ENCODE measurements at places on chromosomes 5 and 9.

DNA sequence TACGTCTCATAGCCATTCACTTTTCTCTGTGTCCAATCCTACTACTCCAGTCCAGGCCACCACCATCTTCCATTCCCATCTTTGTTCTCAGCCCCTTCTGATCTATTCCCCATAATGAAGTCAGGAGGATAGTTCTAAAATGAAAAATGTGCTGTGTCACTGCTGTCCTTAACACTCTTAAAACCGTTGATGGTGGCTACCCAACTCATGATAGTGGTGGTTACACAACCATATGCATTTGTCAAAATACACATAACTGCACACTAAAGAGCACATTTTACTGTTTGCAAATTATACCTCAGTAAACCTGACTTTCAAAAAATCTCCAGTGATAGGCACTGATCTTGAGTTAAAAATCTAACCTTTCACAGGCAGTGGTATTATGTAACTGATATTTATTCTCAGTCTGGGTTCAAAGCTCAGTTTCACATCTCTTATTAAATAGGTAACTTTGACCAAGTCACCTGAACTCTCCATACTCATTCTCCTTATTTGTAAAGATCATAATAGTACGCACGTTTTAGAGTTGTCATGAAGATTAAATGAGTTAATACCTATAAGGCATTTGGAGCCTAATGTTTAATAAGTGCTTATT is 24.6 kb upstream of the ADRB2 start:
- DNase-seq: no peak

GRCh38 chr5:96785326-96786109 is 22.2 kb downstream of the ERAP1 start:
- DNase-seq: no peak

GRCh38 chr9:91089405-91090129 is 272.2 kb downstream of the AUH start:
- DNase-seq: no peak

DNA sequence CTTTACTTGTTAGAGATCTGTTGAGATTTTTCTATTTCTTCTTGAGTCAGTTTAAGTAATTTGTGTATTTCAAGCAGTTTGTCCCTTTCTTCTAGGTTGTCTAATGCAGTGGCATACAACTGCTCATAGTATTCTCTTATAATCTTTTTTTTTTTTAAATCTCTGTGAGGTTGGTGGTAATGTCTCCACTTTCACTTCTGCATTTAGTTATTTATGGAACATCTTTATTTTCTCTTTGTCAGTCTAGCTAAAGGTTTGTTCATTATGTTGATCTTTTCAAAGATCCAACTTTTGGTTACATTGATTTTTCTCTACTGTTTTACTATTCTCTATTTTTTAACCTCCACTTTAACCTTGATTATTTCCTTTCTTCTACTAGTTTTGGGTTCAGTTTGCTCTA is 13.8 kb downstream of the FOXE1 start:
- no peak for DNase-seq

DNA sequence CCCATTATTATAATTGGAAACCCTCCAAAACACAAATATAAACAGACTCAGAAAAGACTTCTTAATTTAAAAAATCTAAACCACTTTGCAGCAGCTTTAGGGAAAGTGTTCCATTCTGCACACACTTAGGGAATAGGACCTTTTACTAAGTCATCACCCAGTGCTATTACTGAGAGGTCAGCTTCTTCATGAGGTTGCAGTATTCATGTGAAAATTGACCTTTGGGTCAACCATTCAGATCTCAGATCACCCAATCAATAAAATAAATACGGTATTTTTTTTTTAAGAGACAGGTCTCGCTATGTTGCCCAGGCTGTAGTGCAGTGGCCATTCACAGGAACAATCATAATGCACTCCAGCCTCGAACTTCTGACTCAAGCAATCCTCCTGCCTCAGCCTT is 21.8 kb downstream of the NR6A1 start:
- no peak for DNase-seq

GRCh38 chr5:141608557-141608956 is 10.2 kb downstream of the DIAPH1 start:
- DNase-seq: no peak

GRCh38 chr5:179765400-179765799 is 28.4 kb upstream of the LTC4S start:
- DNase-seq: no peak

DNA sequence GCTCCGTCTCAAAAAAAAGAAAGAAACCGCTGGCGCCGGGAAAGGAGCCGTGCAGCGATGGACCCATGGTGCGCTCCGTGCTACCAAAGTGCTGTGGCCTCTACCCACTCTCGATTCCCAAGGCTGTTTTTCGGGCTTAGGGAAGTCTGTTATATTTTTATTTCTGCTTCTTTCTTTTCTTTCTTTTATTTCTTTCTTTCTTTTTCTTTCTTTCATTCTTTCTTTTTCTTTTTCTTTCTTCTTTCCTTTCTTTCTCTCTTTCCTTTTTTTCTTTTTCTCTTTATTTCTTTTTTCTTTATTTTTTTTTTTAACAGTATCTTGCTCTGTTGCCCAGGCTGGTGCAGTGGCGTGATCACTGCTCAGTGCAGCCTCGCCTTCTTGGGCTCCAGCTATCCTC is 87.5 kb downstream of the ANXA2R start:
- DNase-seq: no peak

GRCh38 chr9:133067813-133068212 is 6.0 kb downstream of the CEL start:
- DNase-seq: no peak

DNA sequence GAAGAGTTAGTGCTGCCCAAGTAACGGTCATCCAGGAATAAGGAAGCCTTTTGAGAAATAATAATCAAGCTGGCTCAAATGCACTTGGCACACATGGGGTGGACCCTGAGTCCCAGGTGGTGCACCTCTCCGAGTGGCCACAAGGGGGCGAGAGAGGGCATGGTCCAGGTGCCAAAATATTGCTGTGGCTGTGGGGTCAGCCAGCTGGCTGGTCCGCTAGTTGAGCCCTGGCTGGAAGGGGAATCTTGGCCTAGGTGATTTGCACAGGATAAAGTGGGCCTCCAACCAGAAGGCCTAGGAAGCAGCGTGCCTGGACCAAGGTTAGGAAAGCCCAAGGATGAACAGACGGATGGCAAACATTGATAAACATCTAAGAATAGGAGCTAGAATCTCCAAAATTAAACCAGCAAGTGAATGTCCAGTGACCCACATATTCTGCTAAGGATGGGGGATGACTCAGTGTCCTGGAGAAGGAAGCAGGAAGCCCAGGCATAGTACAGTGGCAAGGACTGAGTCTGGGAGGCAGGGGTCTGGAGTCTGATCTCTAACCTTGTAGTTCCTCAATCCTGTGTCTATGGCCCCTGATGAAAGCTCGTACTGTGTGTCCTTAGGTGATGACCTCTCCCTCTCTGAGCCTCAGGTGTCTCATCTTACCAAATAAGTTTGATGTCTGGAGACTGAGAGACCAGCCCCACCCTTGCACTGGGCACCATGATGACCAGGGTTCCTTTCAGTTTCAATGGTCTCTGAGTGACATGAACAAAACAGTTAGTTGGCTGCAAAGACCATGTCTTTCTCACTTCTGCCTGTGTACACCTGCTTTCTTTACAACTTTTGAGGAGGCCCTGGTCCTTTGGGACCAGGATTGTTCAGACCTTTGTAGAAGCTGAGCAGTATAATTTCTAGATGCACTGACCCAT is 19.2 kb upstream of the SHB start:
- DNase-seq: peak; percentile 86

GRCh38 chr9:28073270-28073669 is 500.0 kb upstream of the C9orf72 start:
- peak; percentile 21 for DNase-seq

Data from iPS-NIHi11 (cell line).